ENCODE measurements at places on chromosomes 3 and 15. TPM values are rescaled to one million over a fixed set of nuclear protein-coding genes. Genes with fewer than 3 reads are reported as not detected.

Gene PLA2G4D
- total RNA-seq, result 0.23 TPM

Gene REC114
- total RNA-seq, result not detected

Gene IRAK2
- 4.4 TPM for total RNA-seq

GRCh38 chr15:40776537-40777141 lies 6.9 kb downstream of the C15orf62 start:
- peaks cover 88% of the 10 kb centered on the region for H3K36me3 ChIP-seq
- H3K4me1 ChIP-seq, result peaks cover 5% of the 10 kb centered on the region
- no peaks in the 10 kb centered on the region for H3K27me3 ChIP-seq
- no peak for DNase-seq
- peak overlapping the region; percentile 26 for H3K4me3 ChIP-seq
- peak overlapping the region; percentile 88 for H3K27ac ChIP-seq

GRCh38 chr3:3068358-3068881 lies 41.8 kb downstream of the IL5RA start:
- DNase-seq, result no peak
- H3K4me1 ChIP-seq, result no peaks in the 10 kb centered on the region
- peak overlapping the region; percentile 39 for H3K27ac ChIP-seq
- H3K27me3 ChIP-seq, result no peaks in the 10 kb centered on the region
- H3K4me3 ChIP-seq, result no peak overlapping the region

GRCh38 chr15:101496198-101496986 lies 6.9 kb upstream of the PCSK6 start:
- H3K36me3 ChIP-seq, result no peaks in the 10 kb centered on the region
- no peak for DNase-seq
- no peak overlapping the region for H3K27ac ChIP-seq

DNA sequence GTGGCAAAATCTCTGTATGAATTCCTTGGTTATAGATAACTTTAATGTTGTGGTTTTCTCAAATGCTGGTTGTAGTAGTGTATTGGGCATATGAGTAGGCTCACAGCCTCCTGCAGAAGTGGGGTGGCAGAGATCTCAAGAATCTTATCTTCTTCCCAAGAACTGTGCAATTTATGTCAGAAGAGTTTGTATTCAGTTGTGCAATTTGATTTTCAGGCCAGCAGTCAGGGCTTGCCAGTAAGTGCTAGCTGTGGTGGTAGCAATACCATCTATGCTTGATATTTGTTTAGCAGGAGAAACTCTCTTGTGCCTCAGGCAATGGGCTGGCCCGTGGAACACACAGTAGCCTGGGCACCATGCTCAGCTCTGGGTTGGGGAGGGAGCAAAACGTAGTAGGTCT lies 58.4 kb upstream of the GOLIM4 start:
- peaks cover 12% of the 10 kb centered on the region for H3K4me1 ChIP-seq
- H3K4me3 ChIP-seq, result no peak overlapping the region
- H3K36me3 ChIP-seq, result no peaks in the 10 kb centered on the region
- no peak for DNase-seq

DNA sequence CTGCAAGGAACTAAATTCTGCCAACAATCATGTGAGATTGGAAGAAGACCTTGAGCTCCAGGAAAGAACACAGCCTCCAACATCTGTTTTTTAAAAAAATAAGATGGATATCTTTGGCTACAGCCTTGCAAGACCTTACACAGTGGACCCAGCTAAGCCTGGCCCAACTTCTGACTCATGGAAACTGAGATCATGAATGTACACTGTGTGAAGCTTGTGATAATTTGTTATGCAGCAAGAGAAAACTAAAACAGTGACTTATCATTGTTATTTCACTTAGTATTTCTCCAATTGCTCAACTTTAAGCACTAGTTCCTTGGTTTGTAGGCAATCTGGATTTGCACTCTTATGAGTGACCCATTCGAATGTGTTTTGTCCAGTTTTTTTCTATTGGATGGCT lies 29.3 kb downstream of the SHQ1 start:
- DNase-seq, result no peak
- no peak overlapping the region for H3K4me3 ChIP-seq
- no peaks in the 10 kb centered on the region for H3K36me3 ChIP-seq
- H3K4me1 ChIP-seq, result peaks cover 24% of the 10 kb centered on the region

- peaks cover 10% of the 10 kb centered on the region for H3K4me1 ChIP-seq
- no peaks in the 10 kb centered on the region for H3K36me3 ChIP-seq
These were observed 4.4 kb downstream of the SEMA6D start for GRCh38 chr15:47721676-47722075.
